ENCODE measurements at places on chromosomes 7 and 10.

DNA sequence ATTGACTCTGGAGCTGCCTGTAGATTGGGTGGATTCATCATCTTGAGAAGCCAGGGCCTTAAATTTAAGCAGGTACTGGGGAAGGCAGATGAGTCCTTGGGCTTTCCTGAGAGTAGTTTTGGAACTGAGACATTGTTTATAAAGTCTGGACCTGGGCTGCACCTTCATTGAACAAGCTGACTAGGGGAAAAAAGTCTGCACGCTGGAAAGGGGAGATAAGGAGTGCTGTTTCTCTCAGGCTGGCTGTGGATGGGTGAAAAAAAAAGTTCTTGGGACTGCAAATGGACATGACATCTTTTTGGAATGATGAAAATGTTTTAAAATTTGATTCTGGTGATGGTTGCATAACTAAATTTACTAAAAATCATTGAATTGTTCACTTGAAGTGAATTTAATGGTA lies 12.0 kb downstream of the SEC24C start:
- DNase-seq, result no peak

DNA sequence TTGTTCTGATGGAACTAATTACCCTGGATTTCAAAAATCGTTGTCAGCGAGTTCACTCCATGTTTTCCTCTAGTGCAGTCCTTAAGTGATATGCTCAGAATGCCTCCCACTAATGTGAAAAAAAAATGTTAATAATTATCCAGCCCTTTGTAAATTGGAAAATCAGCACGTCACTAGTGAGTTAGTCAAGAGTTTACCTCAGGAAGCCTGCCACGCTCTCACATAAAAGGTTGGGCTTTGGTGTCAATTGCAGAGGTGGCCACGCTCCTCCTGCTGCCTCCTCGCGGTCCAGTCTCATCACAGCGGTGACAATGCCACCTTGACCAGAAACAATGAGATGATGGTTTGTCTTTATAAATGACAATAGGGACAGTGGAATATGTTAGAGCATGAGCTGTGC lies 22.5 kb downstream of the UPP1 start:
- no peak for DNase-seq

DNA sequence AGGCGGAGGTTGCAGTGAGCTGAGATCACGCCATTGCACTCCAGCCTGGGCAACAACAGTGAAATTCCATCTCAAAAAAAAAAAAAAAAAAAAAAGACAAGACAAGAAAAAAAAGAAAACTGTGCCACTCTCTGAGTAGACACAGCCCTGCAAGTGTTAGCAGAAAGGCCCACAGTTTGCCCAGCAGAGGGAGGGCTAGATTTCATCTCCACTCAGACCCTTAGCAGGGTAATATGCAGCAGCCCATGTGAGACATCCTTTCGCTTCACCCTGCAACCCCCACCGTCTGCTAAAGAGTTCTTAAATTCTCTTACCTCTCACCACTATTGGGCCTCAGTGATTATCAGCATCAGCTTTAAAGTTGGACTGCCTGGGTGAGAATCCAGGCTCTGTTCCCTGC lies 38.2 kb downstream of the CTNNA3 start:
- DNase-seq, result no peak

DNA sequence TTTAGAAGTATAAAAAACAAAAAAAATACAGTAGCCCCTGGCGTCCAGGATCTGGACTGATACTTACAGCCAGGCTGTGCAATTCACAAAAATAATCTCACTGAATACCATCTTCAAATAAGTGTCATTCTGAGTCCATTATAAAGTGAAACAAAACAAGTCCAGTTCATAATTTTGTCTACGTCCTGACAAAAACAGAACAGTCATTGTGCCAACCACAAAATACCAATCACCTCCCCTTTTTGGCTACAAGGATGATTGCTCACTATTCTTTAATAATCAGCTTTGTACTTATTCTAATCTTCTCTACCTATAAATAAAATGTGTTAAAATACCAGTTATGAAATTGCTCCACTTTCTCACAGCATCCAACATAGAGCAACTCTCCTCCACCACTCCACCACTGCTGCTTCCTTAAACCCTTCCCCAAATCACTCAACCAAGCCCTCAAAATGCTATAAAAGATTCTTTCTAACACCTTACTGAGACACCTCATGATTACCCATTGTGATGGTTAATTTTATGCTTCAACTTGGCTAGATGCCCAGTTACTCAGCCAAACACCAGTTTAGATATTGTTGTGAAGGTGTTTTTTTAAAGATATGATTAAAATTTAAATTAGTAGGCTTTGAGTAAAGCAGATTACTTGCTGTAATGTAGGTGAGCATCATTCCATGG lies 479.8 kb upstream of the SEMA3A start:
- DNase-seq, result no peak

- no peak for DNase-seq
Observed at GRCh38 chr7:8991159-8991558, 557.8 kb downstream of the NXPH1 start.

DNA sequence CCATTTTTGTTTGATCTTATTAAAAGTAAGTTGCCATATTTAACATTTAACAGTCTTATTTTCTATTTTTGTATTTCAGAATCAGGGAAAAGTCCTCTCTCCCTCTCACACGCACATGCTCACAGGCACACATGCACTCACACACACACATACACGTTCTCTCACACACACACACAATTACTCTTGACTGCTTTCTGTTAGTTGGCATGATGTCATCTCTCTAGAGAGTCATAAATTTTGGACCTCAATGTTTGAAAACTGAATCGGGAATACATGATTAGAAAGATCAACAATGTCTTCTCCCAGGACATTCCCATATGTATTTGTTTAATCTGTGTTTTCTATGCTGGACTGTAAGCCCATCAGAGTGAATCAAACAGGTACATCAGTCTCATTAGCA lies 165.7 kb upstream of the AHR start:
- DNase-seq, result no peak

- DNase-seq, result no peak
Observed at GRCh38 chr7:107857541-107857912, 33.5 kb upstream of the DLD start.

DNA sequence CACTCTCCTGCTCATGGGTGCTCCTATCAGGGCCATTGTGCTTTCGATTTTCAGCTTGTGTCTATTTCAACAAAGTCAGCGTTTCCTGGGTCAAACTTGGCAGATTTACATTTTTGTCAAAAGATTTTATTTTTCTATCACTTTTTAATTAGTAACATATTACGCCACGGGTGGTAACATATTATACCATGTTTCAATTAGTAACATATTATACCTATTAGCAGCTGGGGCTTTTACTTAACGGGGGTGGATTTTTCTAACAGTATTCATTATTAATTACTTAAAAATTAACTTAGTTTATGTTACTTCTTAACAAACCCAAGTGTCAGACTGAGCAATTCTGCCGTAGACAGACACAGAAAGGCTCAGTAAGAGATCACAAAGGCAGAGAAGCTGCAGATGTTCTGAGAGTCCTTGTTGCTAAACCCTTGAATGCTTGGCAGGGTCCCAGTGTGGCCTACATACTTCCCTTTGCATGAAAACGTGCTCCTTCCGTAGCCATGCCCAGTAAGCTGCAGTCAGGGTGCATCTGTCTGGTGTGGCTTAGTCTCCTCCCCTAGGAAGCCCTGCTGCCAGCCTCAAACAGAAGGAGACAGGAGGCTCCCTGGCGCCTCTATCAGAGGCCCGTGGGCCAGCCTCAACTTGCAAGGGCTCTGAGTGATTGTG lies 263.1 kb upstream of the CXCL12 start:
- no peak for DNase-seq

DNA sequence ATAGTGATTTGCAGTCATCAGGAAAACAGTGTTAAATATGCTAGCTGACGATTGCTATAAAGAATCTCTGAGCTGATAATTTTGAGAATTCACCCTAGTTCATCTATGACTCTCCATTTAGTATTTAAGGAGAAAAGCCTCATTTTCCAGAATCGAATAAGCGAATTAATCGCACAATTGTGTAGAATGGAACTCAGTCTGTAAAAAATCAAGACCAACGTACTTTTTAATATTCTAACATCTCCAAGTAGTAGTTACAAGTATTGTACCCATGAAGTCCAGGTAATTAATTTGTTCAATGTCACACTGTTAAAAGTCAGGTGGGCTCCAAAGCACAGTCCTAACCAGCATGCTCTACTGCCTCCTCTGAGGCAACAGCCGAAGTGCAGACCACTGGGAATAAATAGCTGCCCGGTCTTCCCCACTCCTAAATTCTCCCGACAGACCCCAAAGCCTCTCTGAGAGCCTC lies 380 bp upstream of the AGBL3 start:
- no peak for DNase-seq

DNA sequence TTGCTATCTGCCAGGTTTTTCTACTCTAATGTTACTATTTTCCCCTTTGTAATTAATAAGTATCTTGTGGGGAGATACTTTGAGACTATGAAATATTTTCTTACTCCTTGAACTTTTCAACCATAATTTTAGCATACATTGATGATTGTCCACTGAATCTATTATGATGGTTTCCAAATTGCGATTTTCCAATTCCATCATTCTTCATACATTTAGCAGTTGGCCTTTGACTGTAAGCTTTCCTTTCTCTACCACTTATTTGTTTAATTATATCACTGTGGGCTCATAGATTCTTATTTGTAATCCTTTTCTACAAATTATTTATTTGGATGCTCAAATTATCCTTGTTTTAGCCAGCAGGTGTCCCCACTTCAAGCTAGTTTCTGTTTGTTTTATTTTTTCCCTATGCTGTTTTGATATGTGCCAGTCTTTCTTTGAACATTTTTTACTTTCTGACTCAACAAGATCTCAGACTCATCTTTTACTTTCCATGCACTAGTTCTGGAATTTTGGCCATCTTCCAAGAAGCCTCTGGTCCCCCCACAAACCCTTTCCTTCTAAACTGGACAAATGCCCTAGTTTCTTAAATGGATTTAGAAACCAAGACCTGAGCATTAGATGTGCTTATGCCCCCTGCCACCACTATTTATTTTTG lies 11.4 kb upstream of the MRPS16 start:
- no peak for DNase-seq

All from stimulated activated CD4-positive, alpha-beta T cell treated with anti-CD3 and anti-CD28 coated beads, Interleukin-1b, Interleukin-23, amount 100 ng/mL, for 1 hour (primary cell).